ENCODE measurements at places on chromosomes 3 and 15.

GRCh38 chr3:30567139-30567753 lies 39.2 kb upstream of the TGFBR2 start:
- DNase-seq, result no peak

DNA sequence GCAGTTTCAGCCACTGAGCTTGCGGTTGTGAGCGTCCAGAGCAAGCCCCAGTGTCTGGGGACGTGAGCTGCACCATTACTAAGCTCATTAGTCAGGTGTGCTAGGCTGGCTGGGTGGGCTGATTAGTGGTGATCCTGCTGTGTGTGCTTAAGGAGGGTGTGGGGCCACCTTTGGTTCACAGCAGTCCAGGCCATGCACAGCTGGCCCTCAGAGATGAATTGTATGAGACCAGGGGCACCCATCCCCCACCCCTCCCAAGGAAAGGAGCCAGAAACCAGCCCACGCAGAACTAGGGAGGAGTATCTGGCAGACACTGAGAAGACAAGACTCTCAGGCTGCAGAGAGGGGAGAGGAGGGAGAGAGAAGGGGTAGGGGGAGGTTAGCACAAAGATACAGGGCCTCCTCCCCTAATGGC lies 3.8 kb downstream of the TYRO3 start:
- DNase-seq, result no peak

DNA sequence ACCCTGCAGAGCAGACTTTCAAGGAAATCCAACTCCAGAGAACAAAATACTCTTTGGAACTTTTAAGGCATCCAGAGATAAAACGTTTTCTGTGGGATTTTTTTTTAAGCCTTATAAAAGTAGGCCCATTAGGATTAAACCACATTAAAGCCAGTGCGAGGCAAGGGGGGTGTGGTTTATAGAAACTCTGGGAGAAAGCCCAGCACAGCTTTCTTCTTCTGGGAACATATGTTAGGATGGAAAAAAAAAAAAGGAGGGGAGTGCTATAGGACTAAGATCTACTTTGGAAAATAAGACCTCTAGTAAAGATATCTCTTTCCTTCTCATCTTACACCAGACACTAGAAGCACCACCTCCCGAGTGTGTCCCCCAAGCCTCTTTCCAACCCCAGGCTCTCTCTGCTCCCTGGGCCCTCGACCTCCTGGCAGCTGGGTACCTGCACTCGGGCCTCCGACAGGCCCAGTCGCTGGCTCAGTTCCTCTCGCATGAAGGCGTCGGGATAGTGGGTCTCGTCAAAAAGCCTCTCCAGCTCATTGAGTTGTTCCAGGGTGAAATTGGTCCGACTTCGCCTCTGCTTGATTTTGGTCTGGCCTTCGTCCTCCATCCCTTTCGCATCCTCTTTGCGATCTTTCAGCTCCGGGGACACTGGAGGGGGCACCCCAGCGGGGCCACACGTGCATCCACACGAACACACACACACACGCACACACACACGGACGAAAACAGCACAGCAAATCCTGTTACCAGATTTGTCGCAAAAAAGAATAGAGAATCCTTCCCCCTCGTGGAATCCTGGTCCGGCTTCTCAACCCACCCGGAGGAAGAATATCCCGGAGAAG lies 3.8 kb downstream of the SHOX2 start:
- peak; percentile 85 for DNase-seq

- DNase-seq, result peak; percentile 11
Observed at GRCh38 chr3:128402998-128403397, 63.7 kb downstream of the DNAJB8 start.

GRCh38 chr15:57692709-57693108 lies 13.8 kb upstream of the POLR2M start:
- DNase-seq, result no peak

- DNase-seq, result peak; percentile 43
Observed at GRCh38 chr3:113148284-113148683, 63.1 kb upstream of the BOC start.

- no peak for DNase-seq
Observed at GRCh38 chr15:32941823-32942222, 224.0 kb downstream of the GREM1 start.
